ENCODE measurements at places on chromosomes 7 and 10.

- peak; percentile 78 for DNase-seq
Measured at GRCh38 chr10:110151467-110151866, 55.9 kb upstream of the MXI1 start.

DNA sequence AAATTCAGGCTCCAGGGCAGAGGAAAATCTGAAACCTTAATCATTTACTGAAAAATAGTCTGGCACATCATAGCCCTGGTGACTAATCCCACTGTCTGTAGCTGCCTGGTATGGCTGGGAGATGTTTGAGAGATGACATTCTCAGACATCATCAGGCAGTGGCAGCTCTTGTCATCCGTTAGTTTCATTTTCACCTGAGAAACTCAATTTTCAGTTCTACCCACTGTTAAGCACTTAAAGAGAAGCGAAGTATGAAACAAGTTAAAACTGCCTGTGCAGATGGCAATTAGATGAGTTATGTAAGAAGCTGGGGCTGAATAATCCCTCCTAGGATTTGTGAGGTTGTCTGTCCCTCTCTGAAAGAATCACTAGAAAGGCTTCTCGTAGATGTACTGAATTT, 150.2 kb downstream of the NSUN6 start:
- DNase-seq, result peak; percentile 68

DNA sequence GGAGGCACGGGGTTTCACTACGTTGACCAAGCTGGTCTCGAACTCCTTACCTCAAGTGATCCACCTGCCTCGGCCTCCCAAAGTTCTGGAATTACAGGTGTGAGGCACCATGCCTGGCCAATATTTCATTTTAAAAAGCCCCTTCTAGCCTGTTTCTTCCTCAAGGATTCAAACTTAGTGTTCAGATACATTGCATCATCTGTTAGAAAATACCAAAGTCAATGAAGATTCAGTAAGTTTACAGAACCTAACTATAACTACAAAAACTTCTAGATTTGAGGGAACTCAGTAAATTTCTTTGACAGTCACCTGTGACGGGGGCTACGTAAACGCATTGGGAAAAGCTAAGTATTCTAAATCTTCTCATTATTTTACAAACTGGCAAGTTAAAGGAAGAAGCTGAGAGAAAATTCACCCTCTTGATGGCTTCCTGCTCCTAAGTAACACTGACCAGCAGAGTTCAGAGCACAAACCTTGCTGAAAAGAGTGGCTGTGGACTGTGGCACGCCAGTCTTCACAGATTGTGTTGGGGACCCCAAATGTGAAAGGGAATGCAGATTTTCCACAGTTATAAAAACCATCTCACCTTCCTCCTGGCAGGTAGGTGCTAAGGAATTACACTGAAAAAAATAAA, 162.2 kb downstream of the PKD1L1 start:
- DNase-seq, result no peak

DNA sequence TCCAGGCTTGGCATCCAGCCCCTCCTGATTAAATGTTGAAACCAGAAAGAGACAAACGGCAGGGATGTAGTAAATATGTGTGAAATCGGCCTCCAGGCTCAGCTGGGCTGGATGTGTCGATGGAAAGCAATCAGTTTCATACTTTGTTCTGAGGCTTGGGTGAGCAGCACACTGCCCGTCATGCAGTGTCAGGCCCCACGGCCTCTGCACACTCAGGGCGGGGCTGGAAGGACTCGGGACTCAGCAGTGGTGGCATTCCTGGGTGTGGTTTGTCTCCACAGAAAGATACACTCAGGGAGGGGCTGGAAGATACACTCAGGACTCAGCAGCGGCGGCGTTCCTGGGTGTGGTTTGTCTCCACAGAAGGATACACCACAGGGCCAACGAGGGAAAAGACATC, 22.0 kb downstream of the ADGRA1 start:
- DNase-seq, result no peak

GRCh38 chr10:116973946-116974455, 31.0 kb downstream of the SHTN1 start:
- no peak for DNase-seq

GRCh38 chr10:110865809-110866482, 5.8 kb upstream of the PDCD4 start:
- DNase-seq, result peak; percentile 50

- peak; percentile 80 for DNase-seq
Measured at GRCh38 chr10:6473430-6473829, 106.6 kb downstream of the PRKCQ start.

DNA sequence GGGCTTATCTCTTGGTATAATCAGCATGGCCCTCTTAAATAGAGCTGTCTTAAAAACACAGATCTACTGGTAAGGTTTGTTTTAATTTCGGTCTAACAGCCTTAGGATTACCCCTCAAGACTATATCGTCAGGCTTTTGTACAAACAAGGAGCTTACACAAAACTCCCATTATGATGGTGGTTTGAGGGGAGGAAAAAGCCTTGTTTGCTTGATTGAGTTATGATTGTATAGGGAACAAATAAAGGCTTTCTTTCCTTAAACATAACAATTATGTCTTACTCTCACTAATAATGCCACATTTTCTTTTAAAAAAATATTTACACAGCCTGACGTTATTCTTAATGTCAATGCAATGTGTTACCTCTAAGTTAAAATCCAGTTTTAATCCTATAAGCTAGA, 188.8 kb upstream of the TCF7L2 start:
- DNase-seq, result peak; percentile 47

DNA sequence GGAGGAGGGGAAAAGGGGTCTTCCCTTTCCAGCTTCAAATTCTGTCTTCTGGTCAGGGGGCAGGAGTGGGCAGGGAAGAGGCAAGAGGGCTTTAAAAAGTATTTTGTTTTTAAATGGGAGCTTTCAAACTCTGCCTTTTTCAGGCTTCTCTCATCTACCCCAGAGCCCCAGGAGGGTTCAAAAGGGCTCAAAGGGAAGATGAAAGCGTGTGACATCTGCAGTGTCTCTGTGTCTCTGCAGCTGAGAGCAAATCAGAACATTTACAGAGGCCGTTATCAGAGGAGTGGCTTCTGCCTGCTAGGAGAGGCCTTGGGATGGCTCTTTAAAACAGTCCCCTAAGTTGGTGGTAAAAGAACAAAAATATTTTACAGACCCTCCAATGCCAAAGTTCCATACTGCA, 30.3 kb downstream of the TRIM8 start:
- DNase-seq, result peak; percentile 14

DNA sequence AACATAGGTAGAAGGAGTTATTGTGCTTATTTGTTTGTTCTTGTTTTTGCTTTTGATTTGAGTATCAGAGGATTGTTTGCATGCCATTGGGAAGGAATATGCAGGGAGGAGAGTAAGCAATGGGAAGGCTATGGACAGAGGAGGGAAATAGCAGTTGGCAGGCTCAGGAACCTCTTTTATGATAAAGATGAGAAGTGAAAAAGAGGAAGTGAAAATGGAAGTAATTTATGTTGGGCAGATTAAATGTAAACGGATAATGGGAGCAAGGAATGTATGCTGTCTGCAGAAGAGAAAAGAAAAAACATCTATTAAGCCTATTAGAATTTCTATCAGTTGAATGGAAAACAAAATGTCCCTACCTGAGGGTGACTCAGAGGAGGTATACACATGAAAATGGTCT, 90.1 kb upstream of the NPSR1 start:
- DNase-seq, result no peak

- DNase-seq, result no peak
Measured at GRCh38 chr7:78777829-78778228, 675.6 kb downstream of the MAGI2 start.

DNA sequence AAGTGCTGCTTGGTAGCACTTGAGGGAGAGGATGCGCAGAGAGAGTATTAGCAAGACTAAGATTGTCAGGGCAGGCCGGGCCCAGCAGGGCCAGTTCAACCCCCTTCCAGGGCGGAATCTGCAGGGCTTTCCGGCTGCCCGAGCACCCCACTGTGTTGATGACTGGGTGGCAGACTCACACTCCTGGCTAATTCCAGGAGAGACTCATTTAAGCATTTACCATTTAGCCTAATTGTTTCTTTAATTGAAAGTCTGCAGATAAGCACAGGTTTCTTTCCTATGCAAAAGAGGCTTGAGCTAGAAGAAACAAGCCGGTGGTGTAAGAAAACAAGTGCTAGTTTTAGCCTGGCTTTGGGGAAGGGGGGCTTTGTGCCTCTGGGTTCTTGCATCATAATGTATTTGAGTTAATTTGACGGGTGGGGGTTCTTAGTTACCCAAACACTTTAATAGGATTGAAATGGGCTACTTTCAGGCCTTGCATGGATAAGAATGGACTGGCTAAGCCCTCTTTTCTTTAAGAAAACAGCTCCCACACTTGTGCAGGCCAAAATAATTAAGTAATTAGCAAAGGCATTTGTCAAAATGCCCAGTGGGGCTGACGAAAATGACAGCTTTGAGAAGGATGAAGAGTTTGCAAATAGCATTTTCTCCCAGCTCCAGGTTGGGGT, 201.3 kb downstream of the MYOF start:
- peak; percentile 66 for DNase-seq

- DNase-seq, result no peak
Measured at GRCh38 chr10:99761365-99761764, 21.1 kb upstream of the ABCC2 start.

GRCh38 chr10:66457629-66458028, 468.2 kb upstream of the LRRTM3 start:
- no peak for DNase-seq

Measured in NCI-H82 (cell line).